Progenitor cell of endocrine pancreas (in vitro differentiated cells): ENCODE measurements at places on chromosomes 7 and 10.

GRCh38 chr7:16491148-16491547 is 25.6 kb upstream of the SOSTDC1 start:
- H3K4me3 ChIP-seq = no peak overlapping the region
- no peaks in the 10 kb centered on the region for H3K36me3 ChIP-seq
- peaks cover 18% of the 10 kb centered on the region for H3K4me1 ChIP-seq
- no peak overlapping the region for H3K27ac ChIP-seq
- no peaks in the 10 kb centered on the region for H3K27me3 ChIP-seq

DNA sequence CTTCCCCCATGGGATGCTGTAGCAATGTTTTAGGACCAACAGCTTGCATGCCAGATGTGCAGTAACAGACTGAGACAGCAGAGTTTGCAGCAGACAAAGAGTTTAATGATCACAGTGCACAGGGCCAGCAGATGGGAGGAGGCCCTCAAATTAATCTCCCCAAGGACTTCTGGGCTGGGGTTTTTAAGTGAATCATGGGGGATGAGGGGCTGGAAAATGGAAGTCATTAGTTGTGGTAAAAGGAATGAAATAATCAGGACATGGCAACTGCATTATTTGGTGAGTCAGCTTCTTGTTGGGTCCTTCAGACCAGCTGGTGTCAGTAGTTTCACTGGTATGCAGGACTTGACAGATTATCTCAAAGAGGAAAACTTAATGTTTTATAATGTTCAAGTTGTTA is 12.6 kb upstream of the NRBF2 start:
- DNase-seq = no peak
- no peak overlapping the region for H3K27ac ChIP-seq
- peaks cover 2% of the 10 kb centered on the region for H3K4me1 ChIP-seq
- H3K27me3 ChIP-seq = no peaks in the 10 kb centered on the region
- H3K36me3 ChIP-seq = no peaks in the 10 kb centered on the region

GRCh38 chr7:139896288-139896687 is 67.2 kb downstream of the TBXAS1 start:
- peaks cover 20% of the 10 kb centered on the region for H3K27me3 ChIP-seq

- H3K4me1 ChIP-seq = peaks cover 6% of the 10 kb centered on the region
- H3K4me3 ChIP-seq = no peak overlapping the region
- no peaks in the 10 kb centered on the region for H3K36me3 ChIP-seq
- H3K27ac ChIP-seq = no peak overlapping the region
- no peak for DNase-seq
Measured at GRCh38 chr10:93820434-93820833, 62.7 kb downstream of the LGI1 start.

DNA sequence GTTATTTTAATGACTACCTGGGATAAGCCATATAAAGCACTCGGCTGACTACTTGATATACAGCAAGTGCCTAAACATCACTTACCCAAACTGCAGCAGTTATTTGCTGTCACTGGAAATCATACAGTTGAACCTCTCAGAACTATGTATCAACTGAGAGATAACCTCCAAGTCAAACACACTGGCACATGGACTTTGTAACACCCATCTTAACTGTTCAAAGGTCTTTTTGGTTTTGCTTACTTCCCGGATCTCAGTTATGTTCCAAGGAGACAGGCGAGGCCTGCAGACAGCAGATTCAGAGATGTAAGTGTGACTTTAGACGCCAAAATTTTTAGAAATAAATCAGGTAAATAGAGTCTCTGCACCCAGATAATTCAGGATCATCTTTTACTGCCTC is 34.6 kb upstream of the DAGLB start:
- peaks cover 3% of the 10 kb centered on the region for H3K36me3 ChIP-seq
- no peaks in the 10 kb centered on the region for H3K27me3 ChIP-seq
- no peak for DNase-seq
- peak overlapping the region; percentile 95 for H3K27ac ChIP-seq
- peak overlapping the region; percentile 94 for H3K4me3 ChIP-seq

DNA sequence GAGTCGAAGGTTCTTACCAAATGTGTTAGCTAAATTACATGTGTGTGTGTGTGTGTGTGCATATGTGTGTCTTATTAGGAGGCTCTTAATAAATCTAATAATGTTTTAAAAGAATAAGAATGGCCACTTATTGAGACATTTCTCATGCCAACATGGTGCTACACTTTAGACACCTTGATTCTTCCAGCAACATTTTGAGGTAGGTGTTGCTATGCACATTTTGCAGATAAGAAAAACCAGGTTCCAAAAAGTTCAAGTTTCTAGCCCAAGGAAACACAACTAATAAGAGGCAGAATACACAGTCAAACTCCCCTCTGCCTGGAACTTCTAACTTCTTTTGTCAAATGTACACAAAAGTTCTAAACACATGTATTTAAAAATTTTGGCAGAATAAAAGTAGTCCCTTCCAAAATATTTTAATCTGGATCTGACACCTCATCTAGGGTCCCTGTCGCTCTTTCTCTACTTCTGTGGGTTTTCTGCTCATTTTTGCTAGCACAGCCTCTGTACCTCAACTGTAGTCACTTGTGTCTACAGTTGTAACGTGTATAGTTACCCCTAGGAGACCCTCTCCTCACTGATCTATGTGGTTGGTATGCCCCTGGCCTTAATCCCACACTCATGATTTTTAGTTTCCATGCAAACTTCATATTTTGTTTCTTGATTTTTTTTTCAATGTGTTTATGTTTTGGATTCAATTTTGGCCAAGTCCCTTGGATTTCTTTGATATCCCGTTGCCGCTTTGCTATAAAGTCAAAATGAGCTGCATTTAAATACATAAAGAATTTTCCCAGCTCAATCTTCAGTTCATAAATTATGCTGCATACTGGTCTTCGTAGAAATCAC is 4.3 kb downstream of the ANKRD1 start:
- no peak for DNase-seq
- H3K27ac ChIP-seq = peak overlapping the region; percentile 46
- peaks cover 3% of the 10 kb centered on the region for H3K27me3 ChIP-seq
- peaks cover 36% of the 10 kb centered on the region for H3K4me1 ChIP-seq
- peaks cover 12% of the 10 kb centered on the region for H3K36me3 ChIP-seq

GRCh38 chr10:29078919-29079318 is 210.0 kb upstream of the LYZL1 start:
- no peaks in the 10 kb centered on the region for H3K27me3 ChIP-seq
- DNase-seq = no peak
- no peaks in the 10 kb centered on the region for H3K36me3 ChIP-seq
- H3K27ac ChIP-seq = peak overlapping the region; percentile 8
- no peak overlapping the region for H3K4me3 ChIP-seq
- H3K4me1 ChIP-seq = peaks cover 8% of the 10 kb centered on the region

GRCh38 chr7:145957160-145957890 is 159.3 kb upstream of the CNTNAP2 start:
- H3K4me1 ChIP-seq = no peaks in the 10 kb centered on the region
- no peak overlapping the region for H3K4me3 ChIP-seq
- H3K27ac ChIP-seq = no peak overlapping the region
- H3K27me3 ChIP-seq = no peaks in the 10 kb centered on the region
- no peaks in the 10 kb centered on the region for H3K36me3 ChIP-seq

DNA sequence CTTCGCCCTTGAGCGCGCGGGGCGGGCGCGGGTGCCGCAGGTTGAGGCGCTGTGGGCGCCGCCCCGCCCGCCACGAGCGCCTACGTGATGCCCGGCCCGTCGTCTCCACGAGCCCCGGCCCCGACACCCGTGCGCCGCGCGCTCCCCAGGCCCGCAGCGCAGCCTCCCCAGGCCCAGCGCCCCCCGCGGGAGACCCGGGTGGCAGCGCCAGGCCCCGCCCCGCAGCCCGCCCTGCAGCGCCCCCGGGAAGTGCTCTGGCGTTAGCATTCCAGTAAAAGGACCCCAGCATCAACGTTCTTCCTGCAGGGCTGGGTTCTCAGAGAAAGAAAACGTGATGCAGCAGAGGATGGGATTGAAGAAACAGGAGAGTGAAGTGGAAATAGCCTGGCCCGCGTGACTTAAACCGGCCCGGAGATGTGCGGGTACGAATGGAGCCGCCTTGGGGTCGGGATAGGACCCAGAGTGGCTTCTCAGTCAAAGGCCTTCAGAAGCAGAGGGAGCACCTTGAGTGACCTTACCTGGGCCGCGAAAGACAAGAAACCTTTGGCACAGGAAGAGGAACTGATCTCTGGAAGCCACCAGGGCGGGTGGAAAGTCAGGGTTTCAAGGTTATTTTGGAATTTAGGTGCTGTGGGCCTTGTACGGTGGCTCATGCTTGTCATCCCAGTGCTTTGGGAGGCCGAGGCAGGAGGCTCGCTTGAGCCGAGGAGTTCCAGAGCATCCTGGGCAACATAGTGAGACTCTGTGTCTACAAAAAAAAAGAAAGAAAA is 1.8 kb downstream of the PFKP start:
- H3K4me3 ChIP-seq = peak overlapping the region; percentile 73
- H3K36me3 ChIP-seq = no peaks in the 10 kb centered on the region
- no peak for DNase-seq

GRCh38 chr7:39016609-39017008 is 38.9 kb downstream of the POU6F2 start:
- H3K4me1 ChIP-seq = peaks cover 9% of the 10 kb centered on the region
- DNase-seq = no peak
- H3K27ac ChIP-seq = no peak overlapping the region
- H3K36me3 ChIP-seq = peaks cover 4% of the 10 kb centered on the region

- no peak overlapping the region for H3K27ac ChIP-seq
- H3K36me3 ChIP-seq = no peaks in the 10 kb centered on the region
- no peaks in the 10 kb centered on the region for H3K4me1 ChIP-seq
- H3K27me3 ChIP-seq = peaks cover 47% of the 10 kb centered on the region
Measured at GRCh38 chr7:23247603-23248335, 1.2 kb downstream of the GPNMB start.

GRCh38 chr7:15430191-15430590 is 131.6 kb downstream of the AGMO start:
- no peaks in the 10 kb centered on the region for H3K27me3 ChIP-seq
- H3K36me3 ChIP-seq = no peaks in the 10 kb centered on the region
- no peak overlapping the region for H3K27ac ChIP-seq
- H3K4me3 ChIP-seq = no peak overlapping the region
- H3K4me1 ChIP-seq = peaks cover 7% of the 10 kb centered on the region

GRCh38 chr7:151896086-151896485 is 19.2 kb upstream of the PRKAG2 start:
- no peak for DNase-seq
- H3K27ac ChIP-seq = no peak overlapping the region
- H3K27me3 ChIP-seq = peaks cover 53% of the 10 kb centered on the region
- H3K36me3 ChIP-seq = no peaks in the 10 kb centered on the region

DNA sequence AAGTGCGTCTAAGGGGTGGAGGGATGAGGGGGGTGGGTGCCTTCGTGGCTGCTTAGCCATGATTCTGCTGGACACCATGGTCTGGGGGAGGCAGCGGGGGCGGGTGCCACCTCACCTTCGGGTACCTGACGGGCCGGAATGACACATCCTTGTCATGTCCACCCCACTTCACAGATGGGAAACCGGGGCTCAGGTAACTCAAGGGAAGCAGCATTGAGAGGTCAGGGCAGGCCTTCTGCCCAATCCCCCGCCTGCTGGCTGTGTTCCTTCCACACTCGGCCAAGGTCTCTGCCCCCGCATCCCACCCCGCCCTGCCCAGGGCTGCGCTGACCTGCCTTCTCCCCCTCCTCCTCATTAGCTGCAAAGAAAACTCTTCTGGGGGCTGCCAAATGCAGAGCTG is 598.0 kb downstream of the PTPRN2 start:
- H3K27me3 ChIP-seq = peaks cover 17% of the 10 kb centered on the region
- H3K4me3 ChIP-seq = no peak overlapping the region
- H3K36me3 ChIP-seq = no peaks in the 10 kb centered on the region
- no peak overlapping the region for H3K27ac ChIP-seq

DNA sequence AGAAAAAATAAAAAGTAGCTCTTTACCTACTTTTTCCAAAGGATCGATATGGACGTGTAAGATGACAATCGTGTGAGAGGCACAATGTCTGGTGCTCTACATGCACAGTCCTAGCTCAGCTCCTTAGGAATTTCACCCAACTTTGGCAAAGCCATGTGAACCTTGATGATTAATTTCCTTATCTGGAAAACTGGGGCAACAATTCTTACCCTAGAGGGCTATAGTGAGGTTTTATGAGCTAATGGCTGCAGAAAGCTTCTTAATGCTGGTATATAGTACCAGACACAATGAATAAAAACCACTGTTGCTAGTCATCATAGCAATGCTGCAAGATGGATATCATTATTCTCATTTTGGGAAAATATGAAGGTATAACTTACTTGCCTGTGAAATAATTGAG is 202.7 kb downstream of the PARD3 start:
- no peak overlapping the region for H3K27ac ChIP-seq
- no peaks in the 10 kb centered on the region for H3K27me3 ChIP-seq
- DNase-seq = no peak
- no peak overlapping the region for H3K4me3 ChIP-seq
- peaks cover 5% of the 10 kb centered on the region for H3K4me1 ChIP-seq

DNA sequence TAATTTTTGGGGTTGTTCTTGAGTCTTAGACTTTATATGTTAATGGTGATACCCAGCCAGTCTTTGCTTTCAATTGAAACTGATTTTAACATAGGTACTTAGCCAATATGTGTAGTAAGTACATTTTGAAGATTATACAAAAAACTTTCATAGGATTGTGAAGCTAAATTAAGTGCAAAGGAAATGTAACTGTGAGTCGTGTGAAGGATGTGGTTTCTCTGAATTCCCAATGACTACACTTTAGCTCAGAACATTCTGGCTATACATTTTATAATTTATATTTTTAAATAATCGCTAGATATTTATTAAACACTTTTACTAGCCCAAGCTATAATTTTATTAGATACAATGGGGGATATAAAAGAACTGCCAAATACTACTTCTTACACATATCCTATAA is 359.3 kb downstream of the PCLO start:
- no peak for DNase-seq
- no peaks in the 10 kb centered on the region for H3K27me3 ChIP-seq
- H3K27ac ChIP-seq = no peak overlapping the region
- no peaks in the 10 kb centered on the region for H3K4me1 ChIP-seq

GRCh38 chr7:70573696-70574095 is 558.2 kb upstream of the GALNT17 start:
- H3K27me3 ChIP-seq = peaks cover 29% of the 10 kb centered on the region
- H3K27ac ChIP-seq = no peak overlapping the region
- H3K4me3 ChIP-seq = no peak overlapping the region
- peaks cover 37% of the 10 kb centered on the region for H3K4me1 ChIP-seq
- peaks cover 17% of the 10 kb centered on the region for H3K36me3 ChIP-seq
